ENCODE measurements at places on chromosomes 4 and X.
A peak's percentile ranks its signal among the peaks of the same experiment; 100 is the strongest.

GRCh38 chr4:112296949-112297880, at the start of gene ALPK1:
Gene ALPK1 (plus strand): TSS chr4:112297369.
- DNase-seq = peak; percentile 88

DNA sequence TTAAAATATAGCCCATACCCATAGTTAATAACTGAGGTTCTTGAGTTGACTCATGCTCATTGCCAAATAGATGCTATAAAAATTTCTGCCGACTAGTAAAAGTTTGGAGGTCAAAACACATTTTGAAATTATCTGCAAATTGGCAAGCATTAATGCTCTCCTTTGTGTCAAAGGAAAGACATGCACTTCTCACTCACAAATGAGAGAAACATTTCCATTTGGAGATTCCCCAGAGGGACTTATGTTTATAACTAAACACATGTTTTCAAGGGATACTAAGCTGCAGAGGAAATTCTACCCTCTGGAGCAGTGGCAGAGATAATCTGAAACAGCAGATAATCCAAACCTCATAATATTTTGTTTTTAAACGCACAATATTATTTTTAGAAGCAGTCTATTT, 45.7 kb upstream of the CCDC160 start:
- DNase-seq = no peak

DNA sequence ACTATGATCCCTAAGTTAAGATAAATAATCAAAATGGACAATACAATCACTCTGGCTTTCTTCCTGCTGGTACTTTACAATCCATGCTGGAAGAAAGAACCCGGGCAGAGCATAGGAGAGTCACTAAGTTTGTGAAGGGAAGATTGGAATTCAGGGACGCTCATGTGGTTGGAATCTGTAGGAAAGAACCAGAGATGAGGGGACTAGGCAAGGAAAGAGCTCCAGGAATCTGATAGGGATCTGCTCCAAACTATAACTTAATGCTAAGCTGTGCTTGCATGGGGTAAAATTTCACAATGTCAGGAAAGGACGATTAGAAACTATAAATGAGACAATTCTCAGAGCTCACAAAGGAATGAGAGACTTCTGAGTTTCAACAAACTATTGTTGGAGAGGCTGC, 167.5 kb downstream of the ADGRA3 start:
- peak; percentile 44 for DNase-seq

DNA sequence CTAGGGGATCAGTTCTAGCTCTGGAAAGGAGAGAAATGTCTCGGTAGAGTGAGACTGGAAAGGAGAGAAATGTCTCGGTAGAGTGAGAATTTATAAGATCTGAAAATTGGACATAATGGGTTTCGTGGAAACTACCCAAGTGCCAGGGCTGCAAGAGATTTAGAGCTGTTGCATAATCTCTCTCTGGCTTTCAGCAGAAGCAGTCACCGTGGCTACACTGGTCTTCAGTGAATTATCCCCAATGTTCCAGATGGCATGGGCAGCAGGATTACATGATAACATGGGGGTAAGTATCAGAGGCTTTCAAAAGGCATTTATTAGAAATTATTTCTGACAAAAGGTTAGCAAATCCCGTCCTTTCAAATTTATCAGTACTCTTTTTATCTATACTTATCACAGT, 435.5 kb downstream of the NKX6-1 start:
- no peak for DNase-seq

- peak; percentile 48 for DNase-seq
Measured at GRCh38 chr4:41887821-41888686, 47.2 kb upstream of the TMEM33 start.

DNA sequence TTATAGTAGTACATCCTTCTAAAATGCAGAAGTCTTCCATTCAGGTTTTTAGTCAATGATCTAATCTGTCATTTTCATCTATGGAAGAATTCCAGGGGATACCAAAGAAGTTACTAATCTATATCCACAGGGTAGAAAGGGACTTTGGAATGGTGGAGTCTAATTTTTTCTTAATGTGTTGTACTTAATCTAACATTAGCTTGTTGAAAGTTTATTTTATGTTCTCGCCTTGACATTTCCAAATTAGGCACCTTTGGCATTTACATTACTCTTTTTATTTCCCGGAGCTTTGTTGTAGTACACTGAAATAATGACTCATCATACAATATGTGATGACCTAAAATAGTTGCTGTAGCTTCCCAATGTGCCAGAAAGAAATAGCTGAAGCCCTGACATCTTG, 91.5 kb downstream of the HTR2C start:
- peak; percentile 56 for DNase-seq

DNA sequence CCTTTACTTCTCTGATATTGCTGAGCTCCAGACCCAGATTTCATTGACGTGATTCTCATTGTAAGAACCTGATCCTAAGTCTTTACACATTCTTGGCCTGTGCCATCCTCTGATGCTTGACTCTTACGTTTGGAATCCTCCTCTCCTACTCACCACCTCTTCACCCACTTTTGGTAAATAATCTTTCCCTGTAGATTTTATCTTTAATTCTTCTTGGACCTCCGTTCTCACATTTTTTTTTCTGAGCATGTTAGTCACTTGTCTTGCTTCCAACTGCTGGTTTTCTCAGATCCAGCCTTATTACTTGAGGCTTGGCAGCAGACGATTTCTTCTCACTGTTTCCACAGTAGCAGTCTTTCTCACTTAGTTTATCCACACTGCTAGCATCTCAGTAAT, 12.4 kb upstream of the SH3RF1 start:
- DNase-seq = peak; percentile 78

DNA sequence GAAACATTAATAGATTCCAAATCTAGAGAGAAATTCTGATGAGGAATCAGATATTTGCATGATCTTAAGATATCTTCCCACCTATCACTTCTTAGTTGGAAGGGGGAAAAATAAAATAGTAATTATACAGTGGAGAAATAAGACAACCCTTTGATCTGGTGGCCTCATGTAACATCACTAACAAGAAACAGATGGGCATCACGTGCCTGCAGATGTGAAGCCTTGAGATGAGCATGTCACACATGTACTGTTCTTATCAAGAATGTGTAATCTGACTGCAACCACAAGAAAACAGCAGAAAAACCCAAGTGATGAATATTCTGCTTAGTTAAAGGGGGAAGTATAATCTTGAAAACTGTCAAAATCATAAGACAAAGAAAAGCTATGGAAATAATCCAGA, 31.4 kb upstream of the NKX6-1 start:
- no peak for DNase-seq

DNA sequence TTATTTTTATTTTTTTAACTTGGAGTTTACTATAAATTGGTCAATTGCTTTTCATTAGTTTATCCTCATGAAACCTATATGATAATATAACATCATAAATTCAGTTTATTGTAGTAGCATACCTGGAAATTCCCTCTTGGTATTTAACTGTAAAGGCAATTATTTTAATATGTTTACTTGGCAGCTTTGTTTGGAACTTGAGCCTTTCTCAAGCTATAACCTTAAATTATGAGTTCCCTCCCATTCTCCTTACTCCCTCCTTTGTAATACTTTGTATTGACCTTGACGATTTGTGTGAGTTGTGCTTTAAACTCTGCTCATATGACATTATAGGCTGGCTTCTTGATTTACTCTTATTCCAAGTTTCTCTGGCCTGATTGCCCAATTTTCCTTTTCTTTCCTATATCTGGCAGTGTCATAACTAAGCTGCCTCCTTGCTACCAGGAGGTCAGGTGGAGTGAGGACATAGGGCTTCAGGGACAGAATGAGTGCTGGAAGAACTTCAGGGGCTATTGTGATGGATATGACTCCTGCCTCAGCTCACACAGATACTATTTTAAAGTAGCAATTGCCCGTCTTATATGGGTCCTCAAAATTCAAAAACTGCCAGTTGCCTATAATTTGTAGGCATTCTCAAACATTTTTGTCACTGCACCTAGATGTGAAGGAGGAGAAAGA, 77.7 kb downstream of the RAP1GDS1 start:
- DNase-seq = no peak

DNA sequence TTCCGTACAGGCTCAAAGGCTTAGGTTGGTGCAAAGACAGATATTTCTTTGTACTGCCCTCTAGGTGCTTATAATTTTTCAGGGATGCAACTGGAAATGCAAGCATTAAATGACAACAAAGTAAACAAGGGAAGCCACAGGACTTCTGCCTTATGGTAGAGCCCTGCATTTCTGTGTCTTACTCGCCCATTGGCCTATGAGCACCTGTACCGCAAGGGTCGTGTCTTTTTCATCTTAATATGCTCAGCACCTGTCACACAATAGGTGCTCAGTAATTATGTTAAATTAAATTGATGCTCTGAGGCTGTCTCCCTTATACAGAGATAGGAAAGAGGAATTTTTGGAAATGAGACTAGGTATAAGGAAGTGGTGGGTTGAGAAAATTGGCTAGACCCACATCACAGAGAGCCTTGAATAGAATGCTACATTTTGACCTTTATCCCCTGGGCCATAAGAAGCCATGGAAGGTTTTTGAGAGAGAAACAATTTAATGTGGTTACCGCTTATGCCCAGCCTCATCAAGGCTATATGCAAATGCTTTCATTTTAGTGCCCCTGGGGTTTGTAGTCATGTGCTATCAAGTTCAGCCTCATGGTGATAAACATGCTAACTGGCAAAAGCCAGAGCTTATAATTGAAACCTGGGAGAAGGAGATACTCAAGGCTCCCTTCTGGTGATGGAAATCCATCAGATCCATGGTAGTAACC, 16.3 kb downstream of the VSIG4 start:
- DNase-seq = no peak

DNA sequence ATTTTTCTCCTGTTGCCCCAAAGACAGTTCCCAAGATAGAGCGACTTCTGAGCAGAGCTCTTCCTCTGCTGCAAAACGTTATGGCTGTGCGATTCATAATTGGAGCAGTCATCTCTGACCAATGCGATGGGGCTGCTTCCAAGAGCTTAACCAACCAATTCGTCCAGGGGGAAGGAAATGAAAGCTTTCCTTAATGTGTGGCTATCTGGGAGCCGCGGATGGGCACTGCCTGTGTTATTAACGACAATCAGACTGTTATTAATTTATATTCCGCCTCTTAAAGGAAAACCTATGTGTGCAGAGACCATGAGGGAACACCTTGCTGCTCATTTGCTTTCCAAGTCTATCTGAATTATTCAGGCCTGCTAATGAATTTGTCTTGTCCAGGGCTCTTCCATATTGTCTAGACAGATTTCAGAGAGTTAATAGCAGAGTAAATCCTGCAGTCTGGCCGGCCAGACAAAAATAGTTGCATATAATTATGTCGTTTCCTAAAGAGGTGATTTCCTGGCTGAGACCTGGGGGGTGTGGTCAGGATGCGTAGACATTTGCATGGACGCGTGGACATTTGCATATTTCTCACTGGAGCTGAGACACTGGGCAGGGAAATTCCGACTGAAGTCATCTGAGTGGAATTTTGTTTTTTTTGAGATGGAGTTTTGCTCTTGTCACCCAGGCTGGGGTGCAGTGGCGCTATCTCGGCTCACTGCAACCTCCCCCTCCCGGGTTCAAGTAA, 135.4 kb downstream of the HMX1 start:
- peak; percentile 1 for DNase-seq

DNA sequence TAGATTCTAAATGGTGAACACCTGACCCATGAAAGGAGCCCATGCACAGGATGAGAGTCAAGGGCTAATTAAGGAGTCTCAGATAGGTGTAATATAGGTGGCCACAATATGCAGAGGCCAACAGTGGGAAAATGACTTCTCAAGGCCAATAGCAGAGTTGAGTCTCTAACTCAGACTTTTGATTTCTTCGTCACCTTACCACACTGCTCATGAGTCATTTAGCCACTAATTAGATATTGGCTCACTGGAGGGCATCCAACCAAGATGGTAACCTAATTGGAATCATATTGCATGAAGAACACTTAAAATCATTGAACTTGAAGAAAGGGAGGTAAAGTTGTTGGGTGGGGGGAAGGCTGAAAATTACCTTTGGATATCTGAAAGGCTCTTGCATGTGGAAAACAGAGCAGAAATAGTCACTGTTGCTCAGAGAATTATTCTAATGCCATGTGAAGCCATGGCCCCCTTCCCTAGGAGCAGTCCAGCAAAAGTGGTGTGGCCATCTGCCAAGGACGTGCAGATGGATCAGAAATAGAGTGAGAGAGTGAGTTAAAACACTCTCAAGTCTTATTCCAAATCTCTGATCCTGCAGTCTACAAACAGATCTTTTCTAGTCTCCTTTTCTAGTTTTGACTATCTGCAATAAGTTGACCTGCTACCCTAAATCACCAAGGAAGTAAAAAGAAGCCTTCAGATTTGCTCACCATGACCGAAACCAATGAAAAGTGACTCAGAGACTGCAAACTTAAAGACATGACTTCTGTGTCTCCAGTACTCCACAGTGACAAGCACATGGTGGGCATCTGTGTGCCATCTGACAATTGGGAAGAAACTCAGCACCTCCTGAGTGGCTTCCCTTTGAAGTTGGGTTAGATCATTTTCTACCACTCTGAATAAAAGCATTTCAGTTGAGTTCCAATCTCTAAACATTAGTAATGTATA, 93.9 kb upstream of the C1QTNF7 start:
- DNase-seq = no peak

- DNase-seq = no peak
Measured at GRCh38 chrX:10582215-10582733, 38.1 kb downstream of the MID1 start.

DNA sequence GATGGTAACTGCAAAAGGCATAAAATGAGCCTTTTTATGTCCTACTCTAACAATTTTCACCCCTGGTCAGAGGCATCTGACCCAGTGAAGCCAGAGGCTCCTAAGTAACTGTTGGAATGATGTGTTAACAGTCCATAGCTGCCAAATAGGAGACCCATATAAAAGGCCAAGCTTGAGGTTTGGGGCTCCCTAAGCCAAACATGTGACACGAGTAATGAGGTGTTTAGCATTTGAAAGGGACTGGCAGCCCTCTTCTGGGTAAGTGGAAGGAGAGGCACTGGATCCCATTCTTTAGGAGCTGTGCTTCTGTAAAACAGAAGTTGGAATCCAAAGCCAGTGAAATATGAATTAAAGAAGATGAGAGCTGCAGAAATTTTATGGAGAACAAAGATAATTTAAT, 100.6 kb upstream of the PNPLA4 start:
- no peak for DNase-seq

DNA sequence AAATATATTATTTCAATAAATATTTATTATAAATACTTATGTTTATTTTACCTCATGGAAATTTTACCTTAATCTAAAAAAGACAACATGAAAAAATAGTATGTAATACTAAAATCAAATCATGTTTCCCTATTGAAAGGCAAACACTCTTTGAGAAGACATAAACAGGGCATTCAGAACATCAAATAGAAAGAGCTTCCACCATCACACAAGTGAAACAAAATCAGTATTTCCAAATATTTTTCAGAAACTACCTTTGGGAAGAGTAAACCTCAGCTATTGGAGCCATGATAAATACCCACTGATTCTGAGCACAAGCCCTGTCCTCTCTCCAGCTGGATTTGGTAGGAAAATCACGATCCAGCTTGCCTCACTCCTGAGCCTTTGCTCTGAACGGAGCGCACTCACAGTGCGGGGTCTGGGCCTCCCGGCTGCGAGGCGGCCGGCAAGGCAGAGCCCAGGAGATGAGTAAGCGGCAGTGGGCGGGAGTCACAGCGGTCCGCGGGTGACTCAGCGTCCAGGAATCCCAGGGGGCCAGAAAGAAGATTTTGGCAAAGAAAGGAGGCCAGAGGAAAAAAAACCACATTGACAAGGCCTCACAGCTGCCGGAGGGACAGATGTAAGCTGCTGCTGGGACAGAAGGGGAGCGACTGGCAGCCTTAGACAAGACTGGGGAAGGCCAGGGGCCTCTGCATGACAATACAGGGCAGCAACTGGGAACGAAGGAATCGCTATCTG, 14.7 kb upstream of the ANXA5 start:
- DNase-seq = peak; percentile 92

Measured in GM03348 (cell line).